ENCODE measurements at places on chromosomes 2 and 18. TPM values are rescaled to one million over a fixed set of nuclear protein-coding genes. Genes with fewer than 3 reads are reported as not detected.

CDH19 gene
- 0.14 TPM for polyA plus RNA-seq

DNA sequence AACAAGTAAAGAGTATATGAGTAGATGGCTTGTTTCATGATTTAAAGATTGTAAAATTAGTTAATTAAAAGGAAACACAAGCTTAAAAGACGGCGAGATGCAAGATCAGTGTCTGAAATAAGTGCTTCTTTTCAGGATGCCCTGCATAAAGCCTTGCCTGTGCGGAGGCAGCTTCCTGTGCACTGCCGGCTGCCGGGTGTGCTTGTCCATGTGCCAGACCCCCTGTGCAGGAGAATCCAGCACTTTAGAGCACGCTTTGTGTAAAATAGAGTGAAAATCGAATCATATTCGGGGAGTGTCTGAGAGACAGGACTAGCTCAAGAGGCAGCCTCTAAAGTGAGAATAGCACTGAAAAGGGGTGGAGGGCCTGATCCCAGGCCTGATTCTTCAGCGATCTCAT, 154.7 kb downstream of the CHST9 start:
- no peak for DNase-seq

MAPK4 gene
- 9.2 TPM for polyA plus RNA-seq

- DNase-seq: no peak
Observed at GRCh38 chr2:235954888-235955480, 213.2 kb downstream of the GBX2 start.

GLI2 gene
- polyA plus RNA-seq: 8.1 TPM

DPP4 gene
- polyA plus RNA-seq: 156 TPM

GAREM2 gene
- 6.1 TPM for polyA plus RNA-seq

DNA sequence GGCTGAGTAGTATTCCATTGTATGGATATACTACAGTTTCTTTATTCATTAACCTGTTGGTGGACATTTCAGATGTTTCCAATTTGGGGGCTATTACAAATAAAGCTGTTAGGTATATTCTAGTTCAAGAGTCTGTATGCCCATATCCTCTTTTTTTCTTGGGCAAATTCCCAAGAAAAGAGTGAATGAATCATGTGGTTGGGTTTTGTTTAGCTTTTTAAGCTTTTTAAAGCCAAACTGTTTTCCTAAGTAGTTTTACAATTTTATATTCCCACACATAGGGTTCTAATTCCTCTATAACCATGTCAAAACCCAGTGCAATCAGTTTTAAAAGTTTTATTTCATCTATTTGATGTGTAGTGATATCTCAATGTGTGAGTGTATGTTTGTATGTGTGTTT, 44.9 kb upstream of the BAZ2B start:
- no peak for DNase-seq

RAPGEF4 gene
- polyA plus RNA-seq: 11.2 TPM

DNA sequence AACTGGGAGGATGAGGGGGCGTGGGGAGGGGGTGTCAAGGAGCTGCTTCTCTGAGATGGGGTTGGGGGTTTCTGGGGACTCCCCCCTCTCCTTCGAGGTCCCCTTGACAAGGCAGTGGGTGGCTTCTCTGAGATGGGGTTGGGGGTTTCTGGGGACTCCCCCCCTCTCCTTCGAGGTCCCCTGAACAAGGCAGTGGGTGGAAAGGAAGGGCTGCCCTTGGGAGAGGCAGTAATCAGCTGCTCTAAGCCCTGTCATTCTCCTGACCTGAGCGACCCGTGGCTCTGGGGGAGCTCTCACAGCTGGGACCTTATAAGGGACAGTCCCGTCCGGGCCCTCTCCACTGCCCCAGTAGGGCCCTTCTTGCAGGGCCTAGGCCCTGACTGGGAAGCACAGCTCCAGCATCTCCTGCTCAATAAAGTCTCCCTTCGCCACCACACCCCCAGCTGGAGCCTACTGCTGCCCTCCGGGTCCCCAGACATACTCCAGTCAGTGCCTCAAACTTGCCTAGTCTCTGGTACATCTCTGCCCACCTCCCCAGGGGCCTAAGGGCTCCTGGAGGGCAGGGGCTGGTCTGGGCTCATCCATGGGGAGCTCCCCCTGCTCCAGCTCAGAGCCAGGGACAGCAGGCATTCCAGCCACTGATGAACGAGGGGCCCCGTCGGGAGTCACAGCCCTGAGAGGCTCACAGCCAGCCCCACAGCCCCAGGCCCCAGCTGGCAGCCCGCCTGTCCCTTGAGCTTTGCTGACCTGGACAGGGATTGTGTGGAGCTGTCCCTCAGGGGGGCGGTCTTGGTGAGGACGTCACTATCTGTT, 2.8 kb downstream of the GAREM2 start:
- no peak for DNase-seq

DNA sequence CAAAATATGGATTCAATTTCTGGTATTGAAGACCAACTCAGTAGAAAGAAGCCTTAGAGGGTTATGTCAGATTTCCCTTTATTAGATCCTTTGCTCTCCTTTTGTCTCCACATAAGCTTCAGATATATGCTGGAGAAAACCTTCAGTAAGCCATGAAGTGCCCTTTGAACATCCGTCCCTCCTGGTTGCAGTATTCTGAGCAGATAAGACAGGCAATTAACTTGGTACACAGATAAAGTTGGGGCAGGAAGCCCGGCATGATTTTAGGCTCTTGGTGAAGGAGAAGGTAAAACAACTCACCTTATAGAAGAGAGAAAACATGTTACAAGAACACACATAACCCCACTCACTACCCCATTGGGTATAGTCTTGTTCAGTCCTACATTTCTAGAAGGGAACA, 76.4 kb downstream of the SRD5A2 start:
- DNase-seq: no peak

DNA sequence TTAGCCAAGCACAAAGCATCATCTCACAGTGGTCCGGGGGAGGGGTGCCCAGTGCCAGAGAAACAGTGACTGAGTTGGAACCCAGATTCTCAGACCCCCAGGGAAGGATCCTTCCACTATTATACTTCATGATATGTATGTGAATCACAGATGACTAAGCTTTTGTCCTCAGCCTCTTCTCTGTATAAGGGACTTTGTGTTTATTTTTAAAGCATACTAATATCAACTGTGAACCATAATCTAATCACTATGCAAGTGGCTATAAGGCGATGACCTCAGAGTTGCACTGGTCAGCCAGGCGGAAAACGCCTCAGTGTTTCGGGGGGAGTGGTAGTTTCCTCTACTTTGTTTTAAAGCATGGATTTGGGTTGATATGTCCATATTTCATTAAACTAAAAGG, 160.4 kb upstream of the TMEM200C start:
- no peak for DNase-seq

DNA sequence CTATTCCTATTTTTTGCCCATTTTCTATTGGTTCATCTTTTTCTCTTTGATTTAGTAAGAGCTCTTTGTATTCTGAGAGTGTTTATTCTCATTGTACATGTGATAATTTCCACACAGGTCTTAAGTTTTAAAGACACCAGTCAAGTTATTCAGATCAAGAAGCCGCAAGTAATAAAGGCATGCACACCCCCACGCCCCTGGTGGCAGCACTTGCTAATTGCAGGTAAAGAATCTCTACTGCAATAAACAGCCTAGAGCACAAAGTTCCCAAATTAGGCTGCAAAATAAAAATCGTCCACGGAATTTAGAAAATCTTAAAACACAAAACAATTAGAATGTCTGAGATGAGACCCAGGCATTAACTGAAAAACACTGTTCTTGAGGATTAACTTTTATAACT, 45.2 kb downstream of the ST3GAL5 start:
- DNase-seq: no peak

DNA sequence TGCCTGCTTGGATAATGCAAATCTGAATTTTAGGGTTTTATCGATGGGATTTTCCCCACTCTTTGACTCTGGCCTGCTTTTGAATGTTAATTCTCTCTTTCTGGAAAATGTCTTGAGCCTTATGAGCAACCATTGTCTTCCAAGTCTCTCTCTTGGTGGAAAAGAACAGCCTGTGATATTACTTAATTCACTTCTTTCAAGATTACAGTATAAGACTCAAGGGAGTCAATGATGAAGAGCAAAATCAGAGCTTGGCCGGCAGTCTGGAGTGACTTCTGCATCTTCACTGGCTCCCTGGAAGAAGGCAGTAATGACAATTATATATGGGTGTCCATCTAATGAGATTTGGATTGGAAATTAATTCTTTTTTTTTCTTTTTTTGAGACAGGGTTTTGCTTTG, 122.9 kb upstream of the ZEB2 start:
- no peak for DNase-seq

DNA sequence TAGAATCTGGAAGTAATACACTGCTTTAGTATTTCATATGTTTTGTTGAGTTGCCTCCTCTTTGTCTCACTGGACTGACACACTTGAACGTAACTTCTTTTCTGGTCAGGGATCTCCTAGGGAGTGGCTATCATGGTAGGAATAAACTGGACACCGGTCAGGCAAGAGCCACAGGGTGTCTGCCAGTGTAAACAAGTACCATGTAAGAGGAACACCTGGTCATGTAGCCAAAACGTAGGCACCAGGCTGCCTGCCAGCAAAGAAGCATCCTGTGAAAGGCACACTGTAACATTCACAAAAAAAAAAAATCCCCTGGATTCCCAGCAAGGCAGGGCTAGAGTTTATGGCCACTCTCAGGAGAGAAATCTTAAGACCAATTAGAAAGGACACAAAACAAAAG, 372.8 kb upstream of the RND3 start:
- DNase-seq: no peak

TNP1 gene
- polyA plus RNA-seq: not detected

GRCh38 chr2:143284087-143284675, 155.0 kb downstream of the ARHGAP15 start:
- DNase-seq: no peak

PRSS56 gene
- not detected for polyA plus RNA-seq

DNA sequence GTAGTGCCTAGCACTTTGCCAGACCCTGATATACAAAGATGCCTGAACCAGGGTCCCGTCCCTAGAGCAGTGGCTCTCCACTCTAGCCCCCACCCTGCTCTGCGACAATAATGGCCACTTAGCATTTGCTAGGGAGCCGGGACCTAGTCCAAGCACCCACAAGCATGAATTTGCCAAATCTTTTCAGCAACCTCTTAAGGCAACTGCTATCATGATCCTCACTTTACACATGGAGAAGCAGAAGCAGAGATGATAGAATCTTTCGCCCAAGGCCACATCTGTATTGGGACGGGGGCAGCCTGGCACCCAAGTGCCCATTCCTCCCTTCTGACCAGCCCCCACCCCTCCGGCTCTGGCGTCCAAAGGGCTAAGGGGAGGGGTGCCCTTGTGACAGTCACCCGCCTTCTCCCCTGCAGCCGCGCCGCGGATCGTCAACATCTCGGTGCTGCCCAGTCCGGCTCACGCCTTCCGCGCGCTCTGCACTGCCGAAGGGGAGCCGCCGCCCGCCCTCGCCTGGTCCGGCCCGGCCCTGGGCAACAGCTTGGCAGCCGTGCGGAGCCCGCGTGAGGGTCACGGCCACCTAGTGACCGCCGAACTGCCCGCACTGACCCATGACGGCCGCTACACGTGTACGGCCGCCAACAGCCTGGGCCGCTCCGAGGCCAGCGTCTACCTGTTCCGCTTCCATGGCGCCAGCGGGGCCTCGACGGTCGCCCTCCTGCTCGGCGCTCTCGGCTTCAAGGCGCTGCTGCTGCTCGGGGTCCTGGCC, 13.0 kb downstream of the SIGLEC15 start:
- DNase-seq: no peak

- no peak for DNase-seq
Observed at GRCh38 chr18:74589021-74589420, 8.6 kb upstream of the ZNF407 start.

GRCh38 chr2:102278720-102279390, 32.5 kb upstream of the IL1RL1 start:
- no peak for DNase-seq

GRCh38 chr18:10410472-10411308, 43.7 kb upstream of the APCDD1 start:
- no peak for DNase-seq

TMEM131 gene
- polyA plus RNA-seq: 37.0 TPM

ASXL3 gene
- 6.0 TPM for polyA plus RNA-seq

DNA sequence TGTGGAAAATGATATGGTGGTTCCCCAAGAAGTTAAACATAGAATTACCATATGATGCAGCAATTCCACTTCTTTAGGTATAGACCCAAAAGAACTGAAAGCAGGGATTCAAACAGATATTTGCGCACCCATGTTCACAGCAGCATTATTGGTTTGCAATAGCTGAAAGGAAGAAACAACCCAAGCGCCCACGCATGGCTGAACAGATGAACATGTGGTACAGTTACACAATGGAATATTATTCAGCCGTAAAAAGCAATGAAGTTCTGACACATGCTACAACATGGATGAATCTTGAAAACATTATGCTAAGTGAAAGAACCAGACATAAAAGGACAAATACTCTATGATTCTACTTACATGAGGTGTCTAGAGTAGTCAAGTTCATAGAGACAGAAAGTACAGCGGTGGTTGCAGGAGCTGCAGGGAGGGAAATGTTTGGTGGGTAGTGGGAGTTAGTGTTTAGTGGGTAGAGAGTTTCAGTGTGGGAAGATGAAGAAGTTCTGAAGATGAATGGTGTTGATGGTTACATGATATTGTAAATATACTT, 26.7 kb upstream of the ASPRV1 start:
- DNase-seq: no peak

DNA sequence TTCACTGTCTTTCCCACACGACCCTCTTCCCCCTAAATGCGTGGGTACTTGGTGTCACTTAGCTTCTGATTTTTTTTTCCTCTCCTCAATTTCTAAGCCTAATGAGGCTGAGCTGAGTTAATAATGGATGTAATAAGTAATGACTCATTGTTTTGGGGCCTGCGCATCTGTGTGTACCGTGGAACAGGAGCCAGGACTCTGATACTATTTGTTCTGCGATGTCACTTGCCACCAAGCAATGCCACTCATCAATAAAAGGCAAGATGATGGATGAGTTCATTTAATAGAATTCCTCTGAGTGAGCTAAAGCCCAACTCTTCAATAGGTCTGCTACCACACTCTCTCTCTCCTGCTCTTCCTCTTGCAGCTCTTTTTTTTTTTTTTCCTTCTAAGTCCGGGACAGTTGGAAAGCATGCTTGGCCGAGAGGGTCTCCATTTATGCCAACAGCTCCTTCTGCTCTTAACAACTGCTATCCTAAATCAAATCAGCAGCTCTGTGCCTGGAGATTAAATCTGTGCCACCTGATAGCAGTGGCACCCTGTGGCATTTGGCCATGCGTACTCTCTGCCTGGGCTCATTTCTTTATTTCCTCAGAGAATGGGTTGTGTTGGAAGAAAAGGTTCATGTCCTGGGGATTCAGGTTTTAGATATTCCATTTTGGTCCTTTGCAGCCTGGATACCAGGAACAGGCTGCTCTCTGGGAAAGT, 1284.2 kb upstream of the PIK3C3 start:
- no peak for DNase-seq

- no peak for DNase-seq
Observed at GRCh38 chr2:1782514-1782913, 38.2 kb upstream of the PXDN start.

GKN1 gene
- not detected for polyA plus RNA-seq
